ENCODE measurements at places on chromosomes 3 and 15.

GRCh38 chr15:94395640-94396039 is 164.3 kb downstream of the MCTP2 start:
- H3K36me3 ChIP-seq, result no peaks in the 10 kb centered on the region
- H3K27ac ChIP-seq, result no peak overlapping the region
- no peaks in the 10 kb centered on the region for H3K27me3 ChIP-seq
- no peaks in the 10 kb centered on the region for H3K4me1 ChIP-seq

DNA sequence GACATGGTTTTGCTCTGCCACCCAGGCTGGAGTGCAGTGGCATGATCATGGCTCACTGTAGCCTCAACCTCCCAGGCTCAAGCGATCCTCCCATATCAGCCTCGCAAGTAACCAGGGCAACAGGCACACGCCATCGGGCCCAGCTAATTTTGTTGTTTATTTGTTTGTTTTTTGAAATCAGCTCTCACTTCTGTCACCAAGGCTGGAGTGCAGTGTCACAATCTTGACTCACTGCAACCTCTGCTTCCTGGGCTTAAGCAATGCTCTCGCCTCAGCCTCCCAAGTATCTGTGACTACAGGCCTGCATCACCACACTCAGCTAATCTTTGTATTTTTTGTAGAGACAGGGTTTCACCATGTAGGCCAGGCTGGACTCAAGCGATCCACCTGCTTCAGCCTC is 26.3 kb upstream of the PLCH1 start:
- H3K27ac ChIP-seq, result no peak overlapping the region
- peaks cover 7% of the 10 kb centered on the region for H3K36me3 ChIP-seq
- H3K4me3 ChIP-seq, result no peak overlapping the region
- no peaks in the 10 kb centered on the region for H3K27me3 ChIP-seq
- H3K4me1 ChIP-seq, result no peaks in the 10 kb centered on the region

DNA sequence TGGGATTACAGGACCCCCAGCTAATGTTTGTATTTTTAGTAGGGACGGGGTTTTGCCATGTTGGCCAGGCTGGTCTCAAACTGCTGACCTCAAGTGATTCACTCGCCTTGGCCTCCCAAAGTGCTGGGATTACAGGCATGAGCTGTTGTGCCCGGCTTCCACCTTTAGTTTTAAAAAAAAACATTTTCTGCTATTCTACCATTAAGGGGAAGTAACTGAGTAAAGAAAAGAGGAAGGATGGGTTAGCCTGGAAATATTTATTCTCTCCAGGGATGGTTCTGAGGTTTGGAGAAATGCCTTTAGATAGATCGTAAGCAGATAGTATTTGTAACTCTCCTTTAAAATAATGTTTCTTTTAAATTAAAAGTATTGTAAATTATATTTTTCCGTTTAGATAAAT is 3.1 kb downstream of the AP4E1 start:
- no peak for DNase-seq
- peaks cover 19% of the 10 kb centered on the region for H3K36me3 ChIP-seq
- H3K27ac ChIP-seq, result no peak overlapping the region
- H3K27me3 ChIP-seq, result no peaks in the 10 kb centered on the region
- H3K4me3 ChIP-seq, result no peak overlapping the region
- H3K4me1 ChIP-seq, result peaks cover 16% of the 10 kb centered on the region

GRCh38 chr3:33093847-33094246 is 3.1 kb downstream of the GLB1 start:
- H3K27me3 ChIP-seq, result no peaks in the 10 kb centered on the region
- H3K4me3 ChIP-seq, result no peak overlapping the region
- DNase-seq, result no peak
- no peak overlapping the region for H3K27ac ChIP-seq

DNA sequence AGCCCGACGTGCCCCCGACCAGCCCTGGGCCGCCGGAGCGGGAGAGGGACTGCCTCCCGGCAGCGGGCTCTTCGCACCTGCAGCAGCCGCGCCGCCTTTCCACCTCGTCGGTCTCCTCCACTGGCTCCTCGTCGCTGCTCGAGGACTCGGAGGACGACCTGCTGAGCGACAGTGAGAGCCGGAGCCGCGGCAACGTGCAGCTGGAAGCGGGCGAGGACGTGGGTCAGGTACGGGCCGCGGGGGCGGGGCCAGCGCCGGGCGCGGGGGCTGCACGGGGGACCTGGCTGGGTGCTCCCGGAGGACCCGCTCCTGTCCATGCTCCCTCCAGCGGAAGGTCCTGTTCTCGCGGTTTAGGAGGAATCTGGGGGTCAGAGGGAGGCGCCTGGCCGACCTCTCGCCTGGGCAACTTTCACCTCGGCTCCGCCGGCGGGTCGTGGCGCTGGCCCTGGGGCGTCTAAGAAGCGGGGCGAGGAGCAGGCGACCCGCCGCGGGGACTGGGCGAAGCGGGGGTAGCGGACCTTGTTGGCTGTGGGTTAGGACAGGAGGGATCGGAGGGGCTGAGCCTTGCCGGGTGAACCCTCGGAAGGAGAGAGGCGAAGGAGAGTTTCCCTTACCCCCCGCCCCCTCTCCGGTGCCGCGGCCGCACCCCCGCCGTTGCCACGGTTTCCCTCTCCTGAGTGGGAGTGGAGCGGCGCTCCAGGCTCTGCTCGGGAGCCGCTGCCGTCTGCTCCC is 682 bp downstream of the ITPKA start:
- H3K27ac ChIP-seq, result no peak overlapping the region
- H3K27me3 ChIP-seq, result peaks cover 27% of the 10 kb centered on the region
- peak overlapping the region; percentile 57 for H3K4me3 ChIP-seq
- peaks cover 33% of the 10 kb centered on the region for H3K4me1 ChIP-seq
- no peak for DNase-seq

DNA sequence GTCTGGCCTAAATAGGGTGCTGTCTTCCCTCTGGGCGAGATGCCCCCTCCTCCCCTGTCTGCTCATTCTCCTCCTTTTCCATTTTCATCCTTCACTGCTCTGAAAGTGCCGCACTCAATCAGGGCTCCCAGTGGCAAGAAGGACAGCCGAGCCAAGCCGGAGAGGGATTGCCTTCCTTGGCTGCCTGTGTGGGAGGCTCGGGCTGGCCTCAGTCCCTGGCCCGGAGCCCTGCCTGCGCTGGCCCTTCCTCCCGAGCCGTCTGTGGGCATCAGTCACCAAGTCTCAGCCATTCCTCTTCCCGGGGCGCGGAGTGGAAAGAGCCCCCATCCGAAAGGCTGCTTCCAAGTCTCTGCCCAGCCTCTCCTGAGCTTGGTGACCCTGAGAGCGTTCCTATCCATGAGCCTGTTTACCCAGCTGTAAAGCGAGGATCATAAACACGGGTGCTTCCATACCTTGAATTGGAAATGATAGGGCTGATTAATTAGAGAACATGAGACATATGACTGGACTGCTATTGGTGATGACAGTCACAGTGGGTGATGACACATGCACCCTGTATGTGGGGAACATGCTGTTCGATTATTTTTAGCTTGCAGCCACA is 59.1 kb upstream of the TLE3 start:
- H3K36me3 ChIP-seq, result no peaks in the 10 kb centered on the region
- no peak overlapping the region for H3K27ac ChIP-seq
- no peak overlapping the region for H3K4me3 ChIP-seq
- H3K27me3 ChIP-seq, result no peaks in the 10 kb centered on the region
- H3K4me1 ChIP-seq, result no peaks in the 10 kb centered on the region

DNA sequence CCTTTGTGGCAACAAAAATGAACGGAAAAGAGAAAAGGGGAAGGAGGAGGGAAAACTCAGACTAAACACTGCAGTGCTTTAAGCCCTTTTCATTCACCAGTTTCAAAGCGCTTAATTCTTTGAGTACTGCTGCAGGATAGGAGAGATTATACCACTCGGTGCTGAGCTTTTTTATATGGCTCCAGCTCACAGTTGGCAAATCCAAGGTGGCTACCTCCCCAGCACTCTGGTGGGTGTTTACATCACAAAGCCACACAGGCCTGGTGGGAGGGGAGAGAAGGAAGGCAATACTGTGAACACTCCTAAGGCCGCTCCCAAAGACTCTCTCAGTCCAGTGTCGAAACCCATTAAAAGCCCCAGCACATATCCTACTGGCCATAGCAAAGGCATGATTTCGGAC is 191.4 kb downstream of the STT3B start:
- H3K4me1 ChIP-seq, result no peaks in the 10 kb centered on the region
- DNase-seq, result no peak
- no peak overlapping the region for H3K4me3 ChIP-seq
- H3K27ac ChIP-seq, result no peak overlapping the region
- H3K27me3 ChIP-seq, result no peaks in the 10 kb centered on the region
- no peaks in the 10 kb centered on the region for H3K36me3 ChIP-seq

DNA sequence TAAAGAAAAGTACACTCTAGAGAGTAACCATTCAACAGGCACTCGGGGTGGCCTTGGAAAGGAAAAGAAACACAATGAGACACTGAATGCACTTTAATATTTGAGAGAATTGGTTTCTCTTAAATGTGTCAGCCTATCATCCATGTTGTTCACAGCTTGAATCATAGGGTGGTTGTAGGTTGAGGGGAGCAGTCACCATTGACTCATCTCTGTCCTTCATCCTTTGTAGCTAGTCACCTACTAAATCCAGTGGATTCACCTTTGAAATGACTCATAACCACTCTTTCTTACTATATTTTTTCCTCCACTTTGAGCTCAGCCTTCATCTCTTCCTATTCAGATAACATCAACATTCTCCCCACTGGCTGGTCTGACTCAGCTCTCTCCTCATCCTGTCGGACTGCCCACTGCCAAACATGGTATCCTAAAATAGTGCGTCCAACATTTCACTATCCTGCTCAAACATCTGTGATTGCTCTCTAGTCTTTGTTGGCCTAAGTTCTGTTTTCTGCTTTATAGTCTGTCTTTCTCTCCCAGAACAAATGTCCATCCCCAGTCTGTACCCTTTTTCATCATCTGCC is 182.7 kb upstream of the GADL1 start:
- H3K4me1 ChIP-seq, result no peaks in the 10 kb centered on the region
- H3K27me3 ChIP-seq, result no peaks in the 10 kb centered on the region
- H3K36me3 ChIP-seq, result no peaks in the 10 kb centered on the region
- no peak overlapping the region for H3K27ac ChIP-seq

- H3K27me3 ChIP-seq, result no peaks in the 10 kb centered on the region
- no peak overlapping the region for H3K4me3 ChIP-seq
- no peak overlapping the region for H3K27ac ChIP-seq
- no peak for DNase-seq
These were observed 397.6 kb upstream of the SGO1 start for GRCh38 chr3:20583648-20584047.

DNA sequence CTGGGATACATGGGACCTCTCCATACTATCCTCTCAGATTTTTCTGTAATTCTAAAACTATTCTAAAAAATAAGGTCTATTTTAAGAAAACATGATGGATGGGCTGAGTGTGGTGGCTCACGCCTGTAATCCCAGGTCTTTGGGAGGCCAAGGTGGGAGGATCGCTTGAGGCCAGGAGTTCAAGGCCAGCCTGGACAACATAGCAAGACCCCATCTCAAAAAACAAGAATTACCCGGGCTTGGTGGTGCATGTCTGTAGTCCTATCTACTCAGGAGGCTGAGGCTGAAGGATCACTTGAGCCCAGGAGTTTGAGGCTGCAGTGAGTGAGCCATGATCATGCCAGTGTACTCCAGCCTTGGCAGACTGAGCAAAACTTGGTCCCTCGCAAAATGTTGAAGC is 9.4 kb downstream of the ZNF639 start:
- H3K4me1 ChIP-seq, result no peaks in the 10 kb centered on the region
- no peak overlapping the region for H3K4me3 ChIP-seq
- no peak for DNase-seq
- H3K36me3 ChIP-seq, result peaks cover 55% of the 10 kb centered on the region

DNA sequence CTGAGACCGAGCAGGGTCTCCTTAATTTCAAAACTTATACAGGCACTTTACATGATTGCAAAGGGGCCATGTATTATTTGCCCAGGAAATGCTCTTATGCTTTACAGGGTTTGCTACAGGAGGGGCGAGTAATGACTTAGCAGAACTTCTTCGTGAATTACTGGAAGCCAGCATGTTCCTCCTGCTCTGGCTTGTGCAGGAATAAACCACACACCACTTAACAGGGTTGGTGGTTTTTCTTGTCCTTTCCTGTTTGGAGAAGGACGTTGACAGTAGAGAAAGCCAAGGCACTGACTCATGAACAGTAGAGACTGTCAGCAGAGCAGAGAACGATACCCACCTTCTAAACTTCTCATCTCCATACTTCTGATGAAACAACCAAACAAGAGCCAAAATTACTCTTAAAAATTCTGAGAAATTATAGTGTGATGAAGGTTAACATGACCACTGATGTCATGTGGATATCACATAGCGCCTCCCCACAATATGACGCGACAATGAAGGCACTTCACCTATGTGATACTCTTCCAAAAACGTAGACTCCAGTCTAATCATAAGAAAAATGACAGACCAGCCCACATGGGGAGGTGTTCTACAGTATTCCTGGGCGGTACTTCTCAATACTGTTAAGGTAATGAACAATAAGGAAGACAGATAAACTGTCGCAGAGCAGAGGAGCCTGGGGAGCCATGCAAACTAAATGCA is 24.7 kb upstream of the MCTP2 start:
- no peak for DNase-seq
- no peak overlapping the region for H3K4me3 ChIP-seq
- H3K27me3 ChIP-seq, result no peaks in the 10 kb centered on the region
- no peaks in the 10 kb centered on the region for H3K36me3 ChIP-seq

DNA sequence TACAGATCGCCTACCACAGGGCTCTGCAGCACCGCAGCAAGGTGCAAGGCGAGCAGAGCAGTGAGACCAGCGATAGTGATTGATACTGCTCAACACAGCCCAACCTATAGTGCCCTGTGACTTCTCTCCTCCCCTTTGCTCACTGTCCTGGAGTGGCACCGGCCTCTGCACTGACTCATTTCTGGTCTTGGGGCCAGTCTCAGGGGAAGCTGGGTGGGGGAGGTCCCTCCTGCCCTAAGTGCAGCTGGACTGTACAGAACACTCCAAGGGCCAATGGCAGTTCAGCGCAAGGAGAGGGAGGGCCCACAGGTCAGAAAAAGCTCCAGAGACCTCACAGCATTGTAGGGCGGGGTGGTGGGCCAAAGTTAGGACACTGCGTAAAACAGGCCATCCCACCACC is 2.5 kb upstream of the OGG1 start:
- H3K4me1 ChIP-seq, result peaks cover 12% of the 10 kb centered on the region
- peaks cover 58% of the 10 kb centered on the region for H3K36me3 ChIP-seq
- no peak for DNase-seq
- H3K4me3 ChIP-seq, result no peak overlapping the region
- H3K27ac ChIP-seq, result no peak overlapping the region

DNA sequence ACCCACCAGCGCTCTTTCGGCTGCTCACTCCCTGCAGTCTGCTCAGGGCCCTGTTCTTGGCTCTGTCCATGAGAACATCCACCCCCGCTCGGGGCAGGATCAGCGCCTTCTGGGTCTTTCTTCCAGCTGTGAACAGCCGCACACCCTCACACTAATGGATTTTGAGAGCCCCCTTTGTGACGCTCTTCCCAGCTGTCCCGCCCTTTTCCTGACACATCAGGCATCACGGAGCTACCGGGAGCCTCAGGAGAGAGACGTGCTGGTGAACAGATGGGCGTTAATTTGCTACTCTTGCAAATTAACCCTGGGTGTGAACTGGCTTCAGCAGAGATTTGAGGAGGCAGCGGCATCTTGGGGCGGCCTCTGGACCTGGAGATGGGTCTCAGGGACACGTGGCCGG is 113.0 kb downstream of the TMEM266 start:
- H3K4me3 ChIP-seq, result no peak overlapping the region
- no peaks in the 10 kb centered on the region for H3K4me1 ChIP-seq
- peaks cover 3% of the 10 kb centered on the region for H3K27me3 ChIP-seq
- no peak overlapping the region for H3K27ac ChIP-seq
- no peaks in the 10 kb centered on the region for H3K36me3 ChIP-seq
- DNase-seq, result no peak

- no peak overlapping the region for H3K4me3 ChIP-seq
- DNase-seq, result no peak
- H3K36me3 ChIP-seq, result no peaks in the 10 kb centered on the region
These were observed 518.9 kb downstream of the SHQ1 start for GRCh38 chr3:72329354-72329753.

GRCh38 chr15:89356634-89357298 is 22.1 kb upstream of the POLG start:
- peaks cover 54% of the 10 kb centered on the region for H3K27me3 ChIP-seq
- no peaks in the 10 kb centered on the region for H3K36me3 ChIP-seq
- DNase-seq, result no peak
- H3K4me1 ChIP-seq, result peaks cover 12% of the 10 kb centered on the region
